Mesothelial cell of epicardium (in vitro differentiated cells): ENCODE measurements at places on chromosomes 11 and 22. TPM values are rescaled to one million over a fixed set of nuclear protein-coding genes. Genes with fewer than 3 reads are reported as not detected.

The C22orf42 gene
- not detected in 3 replicates for total RNA-seq

- no peaks in the 10 kb centered on the region for H3K36me3 ChIP-seq
- H3K4me3 ChIP-seq = no peak overlapping the region
- H3K27me3 ChIP-seq = no peaks in the 10 kb centered on the region
- no peak overlapping the region for H3K27ac ChIP-seq
- no peak for DNase-seq
- H3K4me1 ChIP-seq = peaks cover 13% of the 10 kb centered on the region
Observed at GRCh38 chr11:15825976-15826650, 530.2 kb downstream of the SOX6 start.

GRCh38 chr22:41184679-41185078 lies 20.4 kb upstream of the L3MBTL2 start:
- H3K27ac ChIP-seq = no peak overlapping the region
- H3K36me3 ChIP-seq = peaks cover 7% of the 10 kb centered on the region
- no peaks in the 10 kb centered on the region for H3K27me3 ChIP-seq
- H3K4me3 ChIP-seq = no peak overlapping the region
- DNase-seq = no peak

DNA sequence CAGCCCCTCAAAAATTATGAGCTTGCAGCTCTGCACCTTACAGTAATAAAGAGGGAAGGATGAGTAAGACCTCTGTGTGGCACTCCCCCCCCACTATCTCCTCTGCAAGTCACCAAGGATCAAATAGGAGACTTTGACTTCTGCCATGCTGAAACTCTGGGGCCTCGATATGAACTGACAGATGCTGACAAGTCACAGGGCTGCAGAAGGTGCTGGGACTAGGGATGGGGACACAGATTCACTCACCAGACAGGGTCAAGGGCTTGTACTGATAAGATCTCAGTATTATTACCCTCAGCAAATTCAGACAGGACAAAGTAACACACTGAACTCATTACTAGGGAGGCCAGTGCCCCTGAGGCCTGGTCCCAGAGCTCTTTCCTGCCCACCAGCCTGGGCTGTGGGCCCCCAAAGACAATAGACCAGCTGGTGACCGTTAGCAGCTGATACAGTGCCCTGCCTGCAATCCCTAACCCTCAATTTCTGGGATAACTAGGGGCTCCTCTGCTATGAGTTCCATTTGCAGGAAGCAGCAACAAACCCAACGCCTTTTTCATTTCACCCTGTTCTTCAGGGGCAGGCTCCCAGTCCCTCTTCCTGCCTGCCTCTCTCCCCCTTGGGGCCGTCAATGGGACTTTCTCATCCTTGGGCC lies 20.1 kb downstream of the TMPRSS13 start:
- no peak for DNase-seq
- H3K4me1 ChIP-seq = peaks cover 18% of the 10 kb centered on the region
- H3K27ac ChIP-seq = no peak overlapping the region
- peaks cover 7% of the 10 kb centered on the region for H3K36me3 ChIP-seq

DNA sequence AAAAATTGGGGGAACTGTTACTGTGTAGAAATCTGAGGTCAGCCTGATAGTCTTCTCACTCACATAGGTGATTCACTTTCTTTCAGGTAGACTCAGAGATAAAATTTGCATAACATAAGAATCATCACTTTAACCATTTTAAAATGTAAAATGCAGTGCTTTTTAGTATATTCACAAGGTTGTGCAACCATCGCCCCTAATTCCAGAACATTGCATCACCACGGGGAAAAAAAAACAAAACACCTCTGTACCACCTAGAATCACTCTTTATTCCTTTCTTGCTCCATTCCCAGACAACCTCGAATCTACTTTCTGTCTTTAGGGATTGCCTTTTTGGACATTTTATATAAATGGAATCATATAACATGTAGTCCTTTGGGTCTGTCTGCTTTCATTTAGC lies 20.9 kb downstream of the CHEK1 start:
- no peak for DNase-seq
- H3K27me3 ChIP-seq = no peaks in the 10 kb centered on the region
- H3K4me1 ChIP-seq = no peaks in the 10 kb centered on the region
- peaks cover 37% of the 10 kb centered on the region for H3K36me3 ChIP-seq
- H3K4me3 ChIP-seq = no peak overlapping the region
